Fibroblast of pulmonary artery (primary cell): ENCODE measurements at places on chromosomes 5 and 9.

DNA sequence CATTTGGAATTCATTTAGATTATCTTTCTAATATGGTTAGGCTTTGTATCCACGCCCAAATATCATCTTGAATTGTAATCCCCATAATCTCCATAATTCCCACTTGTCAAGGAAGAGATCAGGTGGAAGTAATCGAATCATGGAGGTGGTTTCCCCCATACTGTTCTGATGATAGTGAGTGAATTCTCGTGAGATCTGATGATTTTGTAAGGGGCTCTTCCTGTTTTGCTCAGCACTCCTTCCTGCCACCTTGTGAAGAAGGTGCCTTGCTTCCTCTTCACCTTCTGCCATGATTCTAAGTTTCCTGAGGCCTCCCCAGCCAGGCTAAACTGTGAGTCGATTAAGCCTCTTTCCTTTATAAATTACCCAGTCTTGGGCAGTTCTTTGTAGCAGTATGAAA is 527.5 kb upstream of the ARRDC3 start:
- no peak for DNase-seq

DNA sequence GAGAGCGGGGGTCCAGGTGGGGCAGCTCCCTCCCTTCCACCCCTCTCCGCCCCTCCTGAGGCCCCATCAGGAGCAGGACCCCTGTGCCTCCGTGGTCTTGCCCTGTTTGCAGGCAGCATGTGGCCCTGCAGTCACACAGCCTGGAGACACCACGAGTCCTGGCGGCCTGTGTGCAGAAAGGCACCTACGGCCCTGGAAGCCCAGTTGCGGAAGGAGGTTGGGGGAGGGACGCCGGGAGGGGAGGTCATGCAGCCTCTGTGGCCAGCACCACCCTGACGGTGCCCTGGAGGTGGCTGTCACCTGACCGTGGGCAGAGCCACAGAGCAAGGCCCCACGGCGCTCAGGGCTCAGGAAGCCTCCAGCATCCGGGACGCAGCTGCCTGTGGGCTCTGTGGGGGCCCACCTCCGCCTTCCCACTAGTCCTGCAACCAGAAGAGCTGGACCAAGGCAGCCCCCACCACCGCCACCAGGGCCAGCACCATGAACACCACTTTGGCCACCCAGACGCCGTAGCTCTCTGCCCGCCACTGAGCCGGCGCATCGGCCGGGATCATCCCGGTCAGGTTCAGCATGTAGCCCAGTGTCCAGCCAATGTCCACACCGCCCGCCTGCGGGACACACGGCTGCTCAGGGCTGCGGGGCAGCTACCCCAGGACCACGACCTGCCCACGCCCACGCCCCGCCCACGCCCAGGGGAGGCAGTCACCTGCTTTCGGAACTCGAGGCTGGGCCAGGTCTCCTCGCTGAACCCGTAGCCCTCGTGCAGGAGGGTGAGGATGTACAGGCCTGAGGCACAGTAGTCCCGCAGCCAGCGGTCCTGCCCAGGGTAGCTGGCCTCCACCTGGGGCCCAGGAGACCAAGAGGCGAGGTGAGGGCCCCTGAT is 6.4 kb downstream of the ENTPD8 start:
- DNase-seq = no peak

DNA sequence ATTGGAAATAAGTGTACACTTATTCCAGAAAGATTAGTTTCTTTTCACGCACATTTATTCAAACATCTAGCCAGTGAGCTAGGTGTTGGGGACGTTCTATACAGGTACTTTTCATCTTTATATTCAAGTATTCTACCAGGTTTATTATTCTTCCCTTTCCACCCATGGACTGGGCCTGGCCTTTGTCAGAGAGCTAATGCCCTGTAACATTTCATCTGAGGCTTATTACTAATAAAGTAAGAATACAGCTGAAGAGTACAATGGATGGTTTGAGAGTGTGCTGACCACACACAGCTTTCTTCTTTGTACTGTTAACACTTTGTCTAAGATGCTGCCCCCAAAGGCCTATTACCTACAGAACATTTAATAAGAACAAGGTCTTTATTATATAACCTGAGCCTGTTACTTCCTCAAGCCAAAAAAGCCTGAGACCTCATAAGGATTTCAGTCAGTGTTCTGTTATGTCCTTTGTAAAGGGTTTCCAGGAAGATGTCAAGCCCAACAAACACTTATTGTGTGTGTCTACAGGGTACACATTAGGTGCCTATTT is 93.5 kb downstream of the ZNF608 start:
- no peak for DNase-seq

DNA sequence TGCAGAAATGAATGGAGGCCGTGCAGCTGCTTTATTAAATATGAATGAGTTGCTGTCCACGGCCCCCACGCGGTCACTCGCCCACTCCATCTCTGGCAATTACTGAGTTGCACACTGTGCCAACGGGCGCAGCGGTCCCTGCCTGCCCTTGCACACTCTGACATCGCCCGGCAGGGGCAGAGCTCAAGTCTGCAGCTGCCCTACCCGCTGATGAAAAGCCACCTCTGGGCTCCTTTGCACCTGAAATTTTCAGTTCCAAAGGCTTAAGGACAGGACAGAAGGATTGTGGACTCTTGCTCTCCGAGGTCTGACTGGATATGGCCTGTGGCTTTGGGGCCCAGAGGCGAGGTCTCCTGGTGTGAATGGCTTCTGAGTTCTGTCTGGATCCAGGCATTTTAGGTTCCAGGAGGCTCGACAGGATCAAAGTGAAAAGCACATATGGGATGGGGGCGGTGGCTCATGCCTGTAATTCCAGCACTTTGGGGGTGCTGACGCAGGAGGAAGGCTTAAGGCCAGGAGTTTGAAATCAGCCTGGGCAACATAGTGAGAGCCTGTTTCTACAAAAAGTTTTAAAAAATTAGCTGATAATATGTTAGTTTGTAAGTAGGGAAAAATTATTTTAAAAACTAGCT is 201.8 kb downstream of the PAX5 start:
- no peak for DNase-seq

DNA sequence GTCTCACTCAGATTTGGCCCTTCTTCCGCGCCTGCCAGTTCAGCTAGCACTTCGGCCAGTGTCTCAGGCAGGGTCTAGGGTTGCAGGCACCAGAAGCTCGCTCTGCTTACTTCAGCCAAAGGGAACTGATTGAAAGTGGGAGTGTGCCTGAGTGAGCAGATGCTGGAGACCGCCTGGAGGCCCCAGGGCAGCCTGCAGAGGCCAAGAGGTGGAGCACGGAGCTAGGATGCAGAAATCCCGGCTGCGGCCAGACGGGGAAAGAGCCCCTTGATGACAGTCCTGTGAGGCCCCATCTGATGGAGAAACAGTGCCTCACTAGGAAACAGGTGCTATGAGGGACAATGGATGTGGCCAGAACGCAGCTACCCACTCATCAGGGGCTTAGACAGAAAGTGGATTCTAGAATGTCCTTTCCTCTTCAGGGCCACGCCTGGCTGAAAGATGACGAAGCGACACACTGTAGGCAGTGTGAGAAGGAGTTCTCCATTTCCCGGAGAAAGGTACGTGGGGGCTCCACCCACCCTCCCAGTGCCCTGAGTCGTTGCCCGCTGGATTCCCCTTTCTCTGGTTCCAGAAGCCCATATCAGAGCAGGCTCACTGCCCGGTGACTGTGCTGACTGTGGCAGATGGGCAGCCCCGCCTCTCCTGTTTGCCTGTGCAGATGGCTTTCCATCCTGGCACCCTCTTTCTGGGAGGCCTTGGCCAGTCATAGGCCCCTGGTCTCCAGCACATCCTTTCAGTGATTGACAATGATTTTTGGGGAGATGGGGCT is 16.1 kb downstream of the HNRNPH1 start:
- DNase-seq = no peak

- DNase-seq = no peak
These were observed 36.7 kb downstream of the FABP6 start for GRCh38 chr5:160266044-160266443.

DNA sequence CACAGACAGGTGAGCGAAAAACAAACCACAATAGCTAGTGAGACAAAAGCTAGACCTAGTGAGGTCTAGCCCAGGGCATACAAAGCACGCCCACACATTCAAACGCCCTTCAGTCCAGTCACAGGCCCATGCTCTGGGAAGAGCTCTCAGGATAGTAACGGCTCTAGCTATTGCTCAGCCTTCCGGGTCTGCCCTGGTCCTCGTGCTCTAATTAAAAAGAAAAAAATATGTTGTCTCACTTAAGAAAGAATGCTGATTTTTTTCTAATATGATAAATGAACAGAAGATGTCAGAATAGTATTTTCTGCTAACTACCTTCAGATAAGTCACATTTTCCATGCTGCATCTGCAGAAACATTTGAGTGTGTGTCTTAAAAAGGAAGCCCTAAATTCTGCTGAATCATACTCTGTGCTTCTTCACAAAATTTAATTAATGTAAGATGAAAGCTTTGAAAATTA is 94.5 kb downstream of the PLPP1 start:
- peak; percentile 57 for DNase-seq

DNA sequence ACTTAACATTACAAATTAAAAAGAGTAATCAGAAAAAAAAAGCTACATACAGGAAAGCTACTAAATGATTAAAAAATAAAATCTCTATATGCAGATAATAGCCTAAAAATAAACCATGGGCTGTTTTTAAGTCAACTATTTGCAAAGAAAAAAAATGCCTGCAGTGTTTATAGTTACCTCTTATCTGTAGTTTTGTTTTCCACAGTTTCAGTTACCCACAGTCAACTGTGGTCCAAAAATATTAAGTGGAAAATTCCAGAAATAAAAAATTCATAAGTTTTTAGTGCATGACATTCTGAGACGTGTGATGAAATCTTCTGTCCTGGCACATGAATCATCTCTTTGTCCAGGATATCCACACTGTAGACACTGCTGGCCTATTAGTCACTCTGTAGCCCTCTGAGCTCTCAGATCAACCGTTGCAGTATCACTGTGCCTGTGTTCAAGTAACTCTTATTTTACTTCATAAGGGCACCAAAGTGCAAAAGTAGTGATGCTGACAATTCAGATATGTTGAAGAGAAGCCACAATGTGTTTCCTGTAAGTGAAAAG is 59.2 kb downstream of the PRELID2 start:
- DNase-seq = peak; percentile 95

GRCh38 chr5:167863883-167864282 is 427.6 kb upstream of the WWC1 start:
- DNase-seq = no peak

- no peak for DNase-seq
These were observed 80.1 kb downstream of the NLN start for GRCh38 chr5:65802080-65802479.

- DNase-seq = peak; percentile 67
These were observed 27.4 kb upstream of the CEP120 start for GRCh38 chr5:123450640-123451039.

- peak; percentile 92 for DNase-seq
These were observed 52.7 kb downstream of the NDST1 start for GRCh38 chr5:150560401-150561191.

DNA sequence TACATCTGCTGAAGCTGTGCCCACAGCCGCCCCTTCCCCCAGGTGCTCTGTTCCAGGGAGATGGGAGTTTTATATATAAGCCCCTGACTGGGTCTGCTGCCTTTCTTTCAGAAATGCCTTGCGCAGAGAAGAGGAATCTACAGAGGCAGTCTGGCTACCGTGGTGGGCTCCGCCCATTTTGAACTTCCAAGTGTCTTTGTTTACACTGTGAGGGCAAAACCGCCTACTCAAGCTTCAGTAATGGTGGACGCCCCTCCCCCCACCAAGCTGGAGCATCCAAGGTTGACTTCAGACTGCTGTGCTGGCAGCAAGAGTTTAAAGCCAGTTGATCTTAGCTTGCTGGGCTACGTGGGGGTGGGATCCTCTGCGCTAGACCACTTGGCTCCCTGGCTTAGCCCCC is 41.3 kb downstream of the RANBP17 start:
- DNase-seq = no peak

GRCh38 chr5:2892466-2893000 is 141.1 kb upstream of the IRX2 start:
- no peak for DNase-seq

DNA sequence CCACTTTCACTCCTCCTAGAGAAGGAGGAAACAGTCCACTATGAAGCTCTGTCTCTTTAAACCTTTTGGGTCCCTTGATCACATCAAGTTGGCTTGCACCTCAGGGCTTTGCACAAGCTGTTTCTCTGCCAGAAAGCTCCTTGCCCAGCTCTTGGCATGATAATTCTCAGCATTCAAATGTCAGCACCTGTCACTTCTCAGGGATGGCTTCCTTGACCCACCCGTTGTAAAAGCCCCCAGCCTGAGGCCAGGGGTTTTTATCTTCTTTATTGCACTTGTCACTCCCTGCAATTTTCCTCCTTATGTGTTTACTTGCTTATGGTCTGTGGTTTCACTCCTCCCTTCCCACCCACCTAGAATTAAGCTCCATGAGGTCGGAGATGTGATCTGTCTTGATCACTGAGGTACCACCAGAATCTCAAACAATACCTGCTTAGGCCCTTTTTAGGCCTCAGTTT is 200.7 kb upstream of the TBC1D2 start:
- no peak for DNase-seq

GRCh38 chr5:152094060-152094459 is 169.4 kb upstream of the GLRA1 start:
- no peak for DNase-seq

GRCh38 chr5:142275496-142275895 is 49.3 kb downstream of the SPRY4 start:
- no peak for DNase-seq

- peak; percentile 78 for DNase-seq
These were observed 45.7 kb downstream of the DPYSL3 start for GRCh38 chr5:147464211-147464610.

GRCh38 chr5:132808448-132808847 is 4.7 kb upstream of the SOWAHA start:
- no peak for DNase-seq

GRCh38 chr9:24464319-24464951 is 81.3 kb downstream of the IZUMO3 start:
- peak; percentile 69 for DNase-seq

DNA sequence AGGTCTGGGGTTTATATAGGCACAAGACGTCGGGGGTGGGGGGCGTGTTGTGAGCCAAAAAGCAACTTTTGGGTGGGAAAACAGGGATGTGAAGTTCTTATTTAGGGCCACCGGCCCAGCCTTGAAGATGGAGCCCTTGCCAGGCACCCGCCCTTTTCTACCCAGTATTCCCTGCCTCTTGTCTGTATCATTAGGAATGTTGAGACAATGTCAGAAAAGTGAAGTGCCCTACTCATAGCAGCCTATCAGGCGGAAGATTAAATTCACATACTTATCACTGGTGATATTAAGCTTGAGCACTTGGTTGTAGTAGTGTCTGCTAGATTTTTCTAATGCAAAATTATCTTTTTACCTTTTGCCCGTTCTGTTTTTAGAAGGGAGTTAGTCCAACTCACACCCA is 293.5 kb downstream of the CDH10 start:
- no peak for DNase-seq

DNA sequence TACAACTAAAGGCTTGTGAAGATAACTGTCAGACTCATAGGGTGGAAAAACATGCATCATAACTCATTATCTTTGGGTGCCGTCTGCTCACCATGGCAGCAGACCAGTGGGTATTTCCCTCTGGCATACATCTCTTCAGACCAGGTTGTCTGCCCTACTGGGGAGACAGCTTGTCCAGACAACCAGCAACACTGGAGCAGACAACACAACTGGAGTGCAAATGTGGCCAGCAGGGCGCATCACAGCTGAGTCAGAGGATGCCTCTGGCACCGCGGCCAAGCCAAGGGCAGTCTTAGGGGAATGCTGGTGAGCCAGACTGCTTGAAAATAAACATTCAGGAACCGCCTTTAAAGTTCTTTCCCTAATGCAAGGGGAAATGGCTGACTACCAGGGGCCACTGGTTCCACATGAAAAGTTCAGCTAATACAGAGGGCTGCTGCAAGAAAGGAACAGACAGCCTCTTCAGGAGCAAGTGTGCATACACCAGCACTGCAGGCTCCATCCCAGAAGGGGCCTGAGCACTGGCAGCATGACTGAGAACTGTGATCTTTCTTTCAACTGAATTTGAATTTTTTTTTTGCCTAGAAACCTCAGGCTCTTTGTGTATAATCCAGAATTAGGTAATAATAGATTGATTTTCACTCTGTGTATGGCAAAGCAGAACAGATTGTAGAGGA is 77.3 kb downstream of the MAMDC2 start:
- DNase-seq = peak; percentile 90
